HS-5 (cell line): ENCODE measurements at places on chromosomes 7 and 10.

DNA sequence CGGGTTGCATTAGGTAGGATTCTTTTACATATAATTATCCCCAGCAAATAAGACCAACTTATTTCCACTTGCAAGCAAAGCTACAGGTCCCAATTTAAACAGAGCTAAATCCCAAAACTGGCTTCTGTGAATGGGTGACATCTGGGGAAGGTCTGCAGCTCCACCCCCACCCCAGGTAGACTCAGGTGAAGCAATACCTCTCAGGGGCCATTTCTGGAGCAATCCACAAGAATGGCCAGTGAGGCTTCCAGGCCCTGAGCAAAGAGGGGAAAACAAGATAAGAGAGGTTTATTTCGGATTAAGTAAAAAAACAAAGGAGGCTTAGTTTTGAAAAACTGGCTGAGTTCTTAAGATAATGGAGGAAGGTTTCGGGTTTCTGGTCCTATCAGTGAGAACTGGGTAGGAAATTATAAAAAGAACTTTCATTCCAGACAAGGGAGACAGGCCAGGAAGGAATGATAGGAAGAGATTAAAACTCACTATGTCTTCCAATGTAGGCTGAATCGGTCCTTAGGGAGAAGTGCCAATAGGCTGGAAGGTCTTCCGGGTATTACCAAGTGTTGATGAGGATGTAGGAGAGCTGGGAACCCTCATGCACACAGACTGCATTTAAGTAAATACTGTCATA is 25.4 kb downstream of the SH3PXD2A start:
- no peak for DNase-seq

GRCh38 chr10:77253147-77253545 is 384.5 kb downstream of the KCNMA1 start:
- DNase-seq = no peak

GRCh38 chr10:23869996-23870395 is 338.9 kb upstream of the KIAA1217 start:
- DNase-seq = no peak

DNA sequence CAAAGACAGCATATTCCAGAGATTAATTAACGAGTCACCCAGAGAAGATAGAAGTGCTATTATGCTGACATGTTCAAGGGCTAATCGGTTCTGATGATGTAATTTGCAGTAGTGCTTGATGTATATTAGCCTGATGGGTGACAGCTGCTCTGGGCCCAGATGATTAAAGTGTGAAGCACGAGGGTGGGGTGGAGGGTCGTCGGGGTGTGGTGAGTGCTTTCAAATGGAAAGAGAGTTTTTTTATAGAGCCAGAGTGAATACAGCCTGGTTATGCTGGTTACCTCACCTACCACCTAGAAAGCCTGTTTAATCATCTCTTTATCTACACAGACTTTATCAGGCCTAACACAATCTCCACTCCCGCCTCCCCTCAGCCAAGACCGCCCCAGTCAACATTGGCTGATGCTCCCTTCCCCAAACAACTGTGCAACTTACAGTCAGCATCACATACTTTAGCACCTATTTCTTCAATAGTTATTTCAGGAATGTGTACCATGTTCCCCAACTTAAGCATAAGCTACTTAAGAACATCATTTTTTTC is 11.5 kb upstream of the STN1 start:
- no peak for DNase-seq

GRCh38 chr10:71005337-71006305 is 117.3 kb upstream of the PCBD1 start:
- DNase-seq = no peak

DNA sequence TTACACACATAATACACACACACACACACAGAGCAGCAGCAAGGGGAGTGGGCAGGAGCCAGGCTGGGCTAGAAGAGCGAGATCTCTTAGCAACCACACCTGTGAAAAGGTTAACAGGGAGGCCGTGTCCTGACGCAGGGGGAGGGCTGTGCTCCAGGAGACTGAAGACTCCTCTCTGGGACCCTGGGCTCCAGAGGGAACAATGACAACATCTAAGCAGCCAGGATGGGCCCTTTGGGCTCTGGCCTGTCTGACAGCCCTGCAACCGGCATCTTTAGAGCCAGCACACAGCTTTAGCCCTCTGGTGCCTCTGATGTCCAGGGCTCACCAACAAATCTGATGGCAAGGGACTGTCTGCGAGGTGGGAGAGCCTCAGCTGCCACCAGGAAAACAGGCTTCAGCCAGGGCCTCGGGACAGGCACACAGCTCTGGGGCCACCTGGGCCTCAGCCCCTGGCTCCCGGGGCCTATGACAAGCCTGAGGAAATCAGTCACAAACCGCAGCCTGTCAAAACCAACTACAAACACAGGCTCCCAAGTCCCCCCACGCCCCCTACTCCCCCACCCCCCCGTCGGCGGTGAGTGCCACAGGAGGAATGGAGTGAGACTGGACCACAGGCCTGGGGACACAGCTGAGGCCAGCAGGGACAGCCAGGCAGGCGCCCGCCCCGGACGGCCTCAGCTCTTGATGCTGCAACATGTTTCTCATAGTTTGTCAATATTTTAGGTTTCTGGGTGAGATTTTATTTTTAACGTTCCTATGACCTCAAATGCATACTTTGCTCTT is 102.8 kb downstream of the TNS3 start:
- no peak for DNase-seq

- no peak for DNase-seq
Measured at GRCh38 chr7:106129291-106129690, 17.2 kb upstream of the SYPL1 start.

- no peak for DNase-seq
Measured at GRCh38 chr10:129097776-129098330, 369.2 kb upstream of the MGMT start.

- DNase-seq = no peak
Measured at GRCh38 chr10:126229686-126230085, 158.6 kb downstream of the ADAM12 start.

DNA sequence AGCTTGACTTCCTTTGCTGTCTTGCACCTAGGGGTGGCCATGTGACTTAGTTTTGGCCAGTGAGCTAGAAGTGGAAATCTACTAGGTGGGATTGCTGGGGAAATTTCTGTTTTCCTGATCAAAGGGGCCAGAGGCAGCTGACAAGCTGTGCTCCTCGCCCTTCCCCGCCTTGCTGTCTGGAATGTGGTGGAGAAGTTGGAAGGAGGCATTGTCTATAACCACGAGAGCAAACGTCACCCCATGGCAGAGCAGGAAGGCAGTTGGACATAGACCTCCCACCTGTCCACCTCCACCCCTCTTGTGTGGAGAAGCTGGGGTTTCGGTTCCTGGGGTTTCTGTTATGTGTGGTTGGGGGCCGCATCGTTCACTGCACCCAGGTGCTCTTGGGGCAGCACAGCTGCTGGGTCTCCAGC is 7.3 kb downstream of the SFRP5 start:
- no peak for DNase-seq

DNA sequence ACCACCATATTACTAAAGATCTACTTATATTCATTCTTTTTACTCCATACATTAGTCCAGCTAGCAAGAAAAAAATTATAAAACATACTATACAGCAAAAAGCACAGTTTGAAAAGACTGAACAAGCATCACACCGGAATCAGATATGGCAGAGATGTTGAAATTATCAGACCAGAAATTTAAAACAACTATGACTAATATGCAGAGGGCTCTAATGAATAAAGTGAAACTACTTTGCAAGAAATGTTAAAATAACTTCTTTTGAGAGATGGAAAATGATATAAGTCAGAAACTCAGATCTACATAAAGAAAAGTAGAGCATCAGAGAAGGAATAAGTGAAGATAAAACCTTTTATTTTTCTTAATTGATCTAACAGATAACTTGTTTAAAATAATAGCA is 50.9 kb downstream of the SGCE start:
- no peak for DNase-seq
